ENCODE measurements at places on chromosomes 4 and X. TPM values are rescaled to one million over a fixed set of nuclear protein-coding genes. Genes with fewer than 3 reads are reported as not detected.

Gene SYN1
- total RNA-seq = 0.16 TPM

Gene GABRG1
- total RNA-seq = not detected

Gene TLR3
- 3.1 TPM for total RNA-seq

Gene SPANXN4
- total RNA-seq = not detected

Gene PPM1K
- 14.7 TPM for total RNA-seq

Gene DSPP
- not detected for total RNA-seq

Gene HAUS7
- 28.2 TPM for total RNA-seq

Gene LRCH2
- 40.3 TPM for total RNA-seq

Gene NLGN3
- 2.3 TPM for total RNA-seq

Gene GK
- total RNA-seq = 2.9 TPM

Gene QRFPR
- total RNA-seq = not detected

Gene BCAP31
- total RNA-seq = 59.3 TPM

Gene USP26
- total RNA-seq = not detected

Gene CT45A3
- not detected for total RNA-seq

Gene EPGN
- not detected for total RNA-seq

Gene PTPN13
- 12.8 TPM for total RNA-seq

Gene TIGD2
- total RNA-seq = 2.6 TPM

Gene NR3C2
- total RNA-seq = 34.9 TPM

Gene ODAM
- 5.8 TPM for total RNA-seq

Gene GSTCD
- total RNA-seq = 9.1 TPM

Gene CXorf49
- not detected for total RNA-seq

Gene CDX4
- total RNA-seq = not detected

Gene GBA3
- 0.36 TPM for total RNA-seq

Gene HUWE1
- 89.6 TPM for total RNA-seq

Gene SLC34A2
- total RNA-seq = not detected

Gene CCNB3
- total RNA-seq = 0.36 TPM

Gene CTAG1A
- total RNA-seq = 0.54 TPM

Gene SHISA3
- 2.5 TPM for total RNA-seq

Gene MND1
- 2.4 TPM for total RNA-seq

Gene PCDH19
- 0.82 TPM for total RNA-seq
